ENCODE measurements at places on chromosomes 3 and 15.

DNA sequence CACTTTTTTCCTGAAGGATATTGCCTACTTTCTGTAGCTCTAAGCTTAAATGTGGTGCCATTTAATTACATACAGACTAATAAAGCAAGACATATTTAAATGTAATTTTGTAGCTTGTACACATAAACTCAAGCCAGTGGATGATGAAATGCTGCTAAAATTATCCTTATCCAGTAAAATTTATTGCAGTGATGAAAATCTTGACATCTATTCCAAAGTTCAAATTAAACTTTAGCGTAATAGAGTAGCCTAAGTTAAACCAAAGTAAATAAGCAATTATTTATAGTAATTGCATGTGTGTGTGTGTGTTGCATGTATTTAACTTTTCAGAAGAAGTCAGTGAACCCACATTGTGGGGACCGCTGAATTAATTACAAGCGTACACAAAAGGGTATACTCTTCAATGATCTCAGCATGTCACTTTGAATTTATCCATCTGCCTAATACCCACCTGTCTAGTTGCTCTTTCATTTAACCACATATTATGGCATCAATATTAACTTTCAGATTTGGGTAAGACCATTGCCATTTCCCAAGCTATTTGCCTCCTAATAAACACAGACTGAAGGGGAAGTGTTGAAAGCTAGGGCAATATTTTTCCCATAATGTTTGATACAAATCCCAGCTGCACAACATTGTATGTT is 85.0 kb downstream of the MECOM start:
- no peak for DNase-seq

- DNase-seq: no peak
Measured at GRCh38 chr3:6120786-6121185, 740.1 kb upstream of the GRM7 start.

GRCh38 chr3:17195856-17196604 is 311.3 kb downstream of the PLCL2 start:
- no peak for DNase-seq

GRCh38 chr3:122074621-122075265 is 19.6 kb downstream of the CD86 start:
- DNase-seq: no peak

- DNase-seq: no peak
Measured at GRCh38 chr3:170531054-170531453, 54.8 kb downstream of the SLC7A14 start.

GRCh38 chr3:158935846-158936245 is 134.0 kb downstream of the MFSD1 start:
- no peak for DNase-seq

DNA sequence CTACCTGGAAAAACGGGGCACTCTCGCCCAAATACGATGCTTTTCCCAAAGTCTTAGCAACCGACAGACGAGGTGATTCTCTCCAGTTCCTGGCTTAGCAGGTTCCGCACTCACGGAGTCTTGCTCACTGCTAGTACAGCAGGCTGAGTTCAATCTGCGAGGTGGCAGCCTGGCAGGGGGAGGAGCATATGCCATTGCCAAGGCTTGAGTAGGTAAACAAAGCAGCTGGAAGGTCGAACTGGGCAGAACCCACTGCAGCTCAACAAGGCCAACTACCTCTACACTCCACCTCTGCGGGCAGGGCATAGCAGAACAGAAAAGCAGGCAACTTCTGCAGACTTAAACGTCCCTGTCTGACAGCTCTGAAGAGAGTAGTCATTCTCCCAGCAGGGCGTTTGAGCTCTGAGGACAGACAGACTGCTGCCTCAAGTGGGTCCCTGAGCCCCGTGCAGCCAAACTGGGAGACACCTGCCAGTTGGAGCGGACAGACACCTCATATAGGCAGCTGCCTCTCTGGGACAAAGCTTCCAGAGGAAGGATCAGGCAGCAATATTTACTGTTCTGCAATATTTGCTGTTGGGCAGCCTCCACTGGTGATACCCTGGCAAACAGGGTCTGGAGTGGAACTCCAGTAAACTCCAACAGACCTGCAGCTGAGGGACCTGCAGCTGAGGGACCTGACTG is 73.4 kb upstream of the CADM2 start:
- DNase-seq: no peak

GRCh38 chr15:90885432-90886290 is 1.4 kb downstream of the FES start:
- peak; percentile 71 for DNase-seq

GRCh38 chr3:171218069-171218468 is 191.5 kb upstream of the SLC2A2 start:
- DNase-seq: no peak

DNA sequence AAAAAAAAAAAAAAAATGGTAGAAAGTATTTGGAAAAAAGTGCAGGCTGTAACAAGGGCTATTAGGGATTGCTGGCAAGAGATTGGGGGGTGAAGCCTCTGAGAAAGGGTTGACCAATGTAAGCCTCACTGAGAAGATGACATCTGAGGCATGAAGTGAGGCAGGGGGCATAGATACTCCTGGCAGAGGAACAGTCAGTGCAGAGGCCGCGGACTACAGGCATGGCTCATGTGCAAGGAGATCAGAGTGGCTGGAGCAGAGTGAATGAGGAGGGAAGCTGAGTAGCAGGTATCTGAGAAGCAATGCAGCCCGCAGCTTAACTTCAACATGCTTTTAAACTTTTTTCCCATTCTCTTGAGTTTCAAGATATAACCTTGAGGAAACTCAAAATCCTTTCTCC is 5.4 kb downstream of the FBXL22 start:
- DNase-seq: no peak

- DNase-seq: no peak
Measured at GRCh38 chr3:28124882-28125281, 116.5 kb upstream of the CMC1 start.

DNA sequence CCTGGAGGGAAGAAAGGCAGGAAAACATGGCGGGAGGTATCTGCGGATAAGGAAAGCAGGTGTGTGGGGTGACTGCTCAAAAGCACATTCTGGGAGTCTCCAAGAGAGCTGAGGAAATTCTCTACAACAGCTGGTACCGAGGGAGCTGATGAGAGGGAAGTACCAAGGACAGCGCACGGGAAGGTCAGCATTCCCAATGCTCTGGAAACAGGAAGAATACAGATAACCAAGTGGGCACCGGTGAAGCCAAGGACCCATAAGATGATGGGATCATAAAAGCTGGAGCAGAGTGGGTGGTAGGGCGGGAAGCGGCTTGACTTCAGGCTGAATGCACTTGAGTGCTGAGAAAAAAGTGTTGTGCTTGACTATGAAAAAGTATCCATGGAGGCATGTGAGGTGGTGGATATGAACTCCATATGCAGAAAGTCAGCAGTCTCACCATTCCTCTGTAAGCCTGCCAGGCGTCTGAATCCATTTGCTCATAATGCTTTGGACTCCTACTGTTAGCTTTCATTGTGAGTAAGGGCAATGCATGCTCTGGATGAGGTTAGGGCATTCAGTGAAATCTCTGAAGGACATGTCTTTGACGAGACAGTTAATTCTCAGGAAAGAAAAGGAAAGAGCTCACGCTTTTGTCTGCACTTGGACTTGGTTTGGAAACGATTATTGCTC is 215.5 kb downstream of the NR1D2 start:
- no peak for DNase-seq

DNA sequence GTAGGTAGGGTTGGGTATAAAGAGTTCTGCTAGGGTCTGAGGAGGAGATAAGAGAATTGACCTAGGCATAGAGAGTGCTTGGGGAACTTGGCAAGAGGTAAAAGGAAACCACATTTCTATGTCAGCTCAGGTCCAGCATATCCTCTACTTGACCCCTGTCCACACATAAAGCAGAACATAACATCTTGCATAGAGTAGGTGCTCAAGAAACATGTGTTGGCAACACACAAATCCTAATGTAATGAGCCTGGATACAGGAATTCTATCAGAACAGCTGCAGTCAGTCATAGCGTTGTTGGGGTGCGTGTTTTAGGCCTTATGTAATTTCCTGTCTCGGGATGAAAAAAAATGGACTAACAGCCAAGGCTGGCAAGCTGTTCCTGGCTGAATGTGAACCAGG is 35.0 kb upstream of the PLCL2 start:
- DNase-seq: no peak

DNA sequence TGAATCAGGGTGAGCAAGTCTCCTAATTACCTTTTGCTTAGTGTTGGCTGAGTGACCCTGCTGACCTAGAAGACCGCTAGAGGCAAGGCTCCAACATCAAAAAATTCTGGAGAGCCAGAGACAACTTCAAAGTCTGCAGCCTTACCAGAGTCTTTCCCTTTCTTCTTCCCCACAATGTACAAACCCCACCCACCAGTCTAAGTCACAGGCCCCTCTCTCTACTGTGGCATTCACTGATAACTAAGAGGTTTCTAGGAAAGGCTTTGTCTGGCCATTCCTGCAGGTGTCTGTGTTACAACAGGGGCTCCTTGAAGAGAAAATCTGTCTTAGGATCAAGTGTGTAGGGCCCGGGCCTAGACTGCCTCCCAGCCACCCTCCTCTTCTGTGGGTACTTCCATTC is 525 bp downstream of the MYH15 start:
- no peak for DNase-seq

GRCh38 chr15:72155635-72156616 is 37.7 kb downstream of the SENP8 start:
- DNase-seq: peak; percentile 87

GRCh38 chr3:18505056-18505455 is 79.9 kb upstream of the SATB1 start:
- DNase-seq: no peak

- peak; percentile 56 for DNase-seq
Measured at GRCh38 chr15:70095408-70096214, 2.1 kb downstream of the TLE3 start.

DNA sequence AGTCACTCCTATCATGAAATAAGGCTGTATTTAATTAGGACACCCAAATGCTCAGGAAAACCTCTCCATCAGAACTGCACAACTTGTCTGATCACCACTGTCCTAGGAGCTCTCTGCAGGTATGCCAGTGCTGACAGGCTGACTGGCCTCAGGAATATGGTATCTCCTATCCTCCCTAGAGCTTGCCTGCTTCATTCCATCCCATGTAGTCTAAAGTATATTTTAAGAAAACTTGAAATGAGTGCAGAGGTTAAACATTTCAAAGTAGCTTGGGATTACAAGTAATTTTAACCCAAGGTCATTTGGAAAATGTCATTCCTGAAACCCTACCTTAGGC is 23.7 kb downstream of the FILIP1L start:
- DNase-seq: no peak

DNA sequence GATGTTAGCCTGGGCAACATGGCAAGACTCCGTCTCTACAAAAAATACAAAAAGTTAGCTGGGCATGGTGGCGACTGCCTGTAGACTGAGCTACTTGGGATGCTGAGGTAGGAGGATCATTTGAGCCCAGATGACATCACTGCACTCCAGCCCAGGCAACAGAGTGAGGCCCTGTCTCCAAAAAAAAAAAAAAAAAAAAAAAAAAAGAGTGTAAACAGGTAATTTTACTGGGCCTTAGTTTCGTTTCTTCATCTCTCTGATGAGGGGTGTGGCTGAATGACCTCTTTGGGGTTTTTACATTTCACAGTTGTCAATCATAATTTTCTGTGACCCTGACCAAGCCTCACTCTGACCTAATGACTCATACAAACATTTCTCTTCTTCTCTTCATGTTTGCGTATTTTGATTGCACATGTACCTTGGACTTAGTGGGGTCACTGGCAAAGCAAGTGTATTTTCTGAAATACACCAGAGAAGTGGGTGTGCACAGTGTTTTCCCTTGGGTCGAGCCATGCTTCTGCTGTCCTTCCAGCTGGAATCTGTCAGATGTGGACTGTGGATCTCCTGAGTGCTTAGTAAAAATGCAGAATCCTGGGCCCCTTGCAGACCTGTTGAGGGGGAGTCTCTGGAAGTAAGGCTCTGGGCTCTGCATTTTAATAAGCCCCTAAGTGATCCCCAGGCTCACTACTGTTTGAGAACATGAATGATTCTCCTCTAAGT is 140.5 kb downstream of the FNDC3B start:
- DNase-seq: no peak

GRCh38 chr3:190566043-190566933 is 52.4 kb downstream of the IL1RAP start:
- DNase-seq: no peak

DNA sequence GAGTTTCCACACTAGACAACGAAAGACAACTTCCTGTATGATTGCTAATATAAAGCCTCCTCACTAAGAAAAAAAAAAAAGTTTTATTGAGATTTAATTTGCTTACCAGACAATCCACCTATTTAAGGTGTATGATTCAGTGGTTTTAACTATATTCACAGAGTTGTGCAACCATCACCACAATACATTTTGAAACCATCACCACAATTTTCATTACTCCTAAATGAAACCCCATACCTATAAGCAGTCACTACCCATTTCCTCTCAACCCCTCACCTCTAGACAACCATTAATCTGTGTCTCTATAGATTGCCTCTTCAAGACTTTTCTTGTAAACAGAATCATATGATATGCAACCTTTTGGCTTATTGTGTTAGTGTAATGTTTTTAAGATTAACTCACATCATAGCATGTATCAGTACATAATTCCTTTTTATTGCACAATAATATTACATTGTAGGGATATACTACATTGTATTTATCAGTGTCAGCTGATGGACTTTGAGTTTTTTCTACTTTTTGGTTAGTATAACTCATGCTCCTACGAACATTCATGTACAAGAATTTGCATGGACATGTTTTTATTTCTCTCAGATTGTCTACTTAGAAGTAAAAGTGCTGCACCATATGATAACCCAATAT is 339.7 kb downstream of the NLGN1 start:
- no peak for DNase-seq

DNA sequence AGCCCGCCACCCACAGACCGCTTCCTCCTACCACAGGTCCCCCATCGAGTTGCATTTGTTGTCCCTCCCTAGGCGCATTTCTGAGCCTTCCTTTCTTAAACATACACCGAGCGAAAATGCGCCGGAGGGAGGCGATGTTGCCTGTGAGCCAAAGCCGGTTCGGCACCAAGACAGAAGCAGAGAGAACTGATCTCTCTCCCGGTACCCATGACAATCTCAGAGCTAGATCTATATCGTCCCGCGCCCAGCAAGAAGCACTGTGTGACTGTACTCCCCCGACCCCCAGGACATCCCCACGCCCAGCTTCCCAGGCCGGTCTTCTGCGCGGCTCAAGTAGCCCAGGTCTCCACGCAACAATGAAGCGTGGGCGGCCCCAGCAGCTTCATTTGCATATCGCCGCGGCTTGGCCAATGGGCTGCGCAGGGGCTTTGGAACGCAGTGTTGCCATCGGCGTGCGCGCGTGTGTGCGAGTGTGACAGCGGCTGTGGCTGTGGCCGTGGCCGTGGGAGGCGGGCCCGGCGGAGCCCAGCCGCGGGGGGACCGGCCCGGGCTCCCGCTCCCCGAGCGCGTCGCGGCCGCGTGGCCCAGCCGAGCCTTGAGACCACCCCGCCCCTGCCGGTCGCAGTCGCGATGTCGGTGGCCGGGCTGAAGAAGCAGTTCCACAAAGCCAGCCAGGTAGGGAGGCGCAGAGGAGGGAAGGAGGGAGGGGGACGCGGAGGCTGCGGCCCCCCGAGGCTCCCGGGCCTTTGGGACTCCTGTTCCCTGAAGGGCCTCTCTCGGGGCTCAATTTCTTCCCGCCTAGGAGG is at the start of gene SH3GL3:
SH3GL3 (plus strand) TSS at position 438 of the 806 bp plus-strand sequence; CDS start at position 631, 193 bp downstream.
- peak; percentile 80 for DNase-seq

- no peak for DNase-seq
Measured at GRCh38 chr3:31253782-31254181, 278.9 kb upstream of the STT3B start.

GRCh38 chr3:145557405-145557804 is 603.6 kb downstream of the PLOD2 start:
- no peak for DNase-seq

Measured in right kidney (tissue), 9 donors.